Caco-2 (cell line): ENCODE measurements at places on chromosomes 3 and 15.
A peak's percentile ranks its signal among the peaks of the same experiment; 100 is the strongest.

DNA sequence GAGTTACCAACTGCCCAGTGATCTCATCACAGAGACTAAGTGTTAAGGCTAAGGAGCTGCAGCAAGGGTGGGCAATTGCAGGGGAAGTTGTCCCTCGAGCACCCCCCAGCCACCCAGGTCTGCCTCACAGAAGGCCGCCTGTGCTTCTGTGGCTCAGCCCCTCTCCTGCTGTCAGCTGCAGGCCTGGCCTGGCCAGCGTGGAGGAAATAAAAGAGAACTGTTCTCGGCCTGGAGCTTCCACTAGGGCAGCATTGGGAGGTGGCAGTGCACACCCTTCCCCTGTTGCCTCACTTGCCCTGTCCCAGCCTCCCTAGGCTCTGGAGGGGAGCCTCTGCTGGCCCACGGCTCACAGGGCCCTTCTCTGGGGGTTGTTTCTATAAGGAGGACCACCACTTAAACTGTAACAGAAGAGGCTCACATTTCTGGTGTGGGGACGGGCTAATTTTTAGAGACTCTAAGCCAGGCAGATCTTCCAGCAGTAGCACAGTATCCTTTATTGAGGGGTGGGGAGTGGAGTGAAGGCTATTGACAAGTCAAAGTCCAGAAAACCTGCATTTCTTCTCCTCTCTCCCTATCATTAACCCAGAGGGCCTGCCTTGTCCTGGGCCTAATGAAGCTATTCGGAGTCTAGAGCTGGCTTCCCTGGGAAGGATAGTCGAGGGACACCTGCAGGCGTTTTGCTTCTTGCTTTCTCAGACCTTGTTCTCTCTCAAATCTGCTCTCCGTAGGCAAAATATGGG is 75.6 kb upstream of the ADPGK start:
- H3K27me3 ChIP-seq = no peaks in the 10 kb centered on the region
- DNase-seq = no peak
- H3K27ac ChIP-seq = no peak overlapping the region
- H3K4me1 ChIP-seq = no peaks in the 10 kb centered on the region
- no peaks in the 10 kb centered on the region for H3K36me3 ChIP-seq
- H3K4me3 ChIP-seq = no peak overlapping the region

GRCh38 chr15:51759557-51760070 is 8.2 kb downstream of the TMOD2 start:
- no peaks in the 10 kb centered on the region for H3K27me3 ChIP-seq
- no peak overlapping the region for H3K27ac ChIP-seq
- no peaks in the 10 kb centered on the region for H3K36me3 ChIP-seq
- no peak overlapping the region for H3K4me3 ChIP-seq
- DNase-seq = no peak

DNA sequence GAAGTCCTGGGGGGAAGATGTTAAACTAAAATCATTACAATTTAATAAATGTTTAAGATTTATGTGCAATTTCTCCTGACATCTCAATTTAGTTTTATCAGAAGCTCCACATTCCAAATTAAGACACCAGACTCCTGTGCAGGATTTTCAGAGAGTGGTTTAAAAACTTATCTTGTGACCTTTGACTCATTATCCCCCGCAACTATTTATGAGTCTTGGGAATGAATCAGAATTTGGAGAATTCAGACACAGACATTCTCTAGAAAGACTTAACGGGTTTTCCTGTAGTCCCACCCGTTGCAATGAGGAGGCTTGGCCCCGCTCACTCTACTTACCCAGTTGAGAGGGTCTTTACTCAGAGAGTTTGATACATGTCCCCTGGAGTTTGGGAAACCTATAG is 7.1 kb downstream of the OR5K2 start:
- no peak overlapping the region for H3K4me3 ChIP-seq
- H3K27ac ChIP-seq = no peak overlapping the region

DNA sequence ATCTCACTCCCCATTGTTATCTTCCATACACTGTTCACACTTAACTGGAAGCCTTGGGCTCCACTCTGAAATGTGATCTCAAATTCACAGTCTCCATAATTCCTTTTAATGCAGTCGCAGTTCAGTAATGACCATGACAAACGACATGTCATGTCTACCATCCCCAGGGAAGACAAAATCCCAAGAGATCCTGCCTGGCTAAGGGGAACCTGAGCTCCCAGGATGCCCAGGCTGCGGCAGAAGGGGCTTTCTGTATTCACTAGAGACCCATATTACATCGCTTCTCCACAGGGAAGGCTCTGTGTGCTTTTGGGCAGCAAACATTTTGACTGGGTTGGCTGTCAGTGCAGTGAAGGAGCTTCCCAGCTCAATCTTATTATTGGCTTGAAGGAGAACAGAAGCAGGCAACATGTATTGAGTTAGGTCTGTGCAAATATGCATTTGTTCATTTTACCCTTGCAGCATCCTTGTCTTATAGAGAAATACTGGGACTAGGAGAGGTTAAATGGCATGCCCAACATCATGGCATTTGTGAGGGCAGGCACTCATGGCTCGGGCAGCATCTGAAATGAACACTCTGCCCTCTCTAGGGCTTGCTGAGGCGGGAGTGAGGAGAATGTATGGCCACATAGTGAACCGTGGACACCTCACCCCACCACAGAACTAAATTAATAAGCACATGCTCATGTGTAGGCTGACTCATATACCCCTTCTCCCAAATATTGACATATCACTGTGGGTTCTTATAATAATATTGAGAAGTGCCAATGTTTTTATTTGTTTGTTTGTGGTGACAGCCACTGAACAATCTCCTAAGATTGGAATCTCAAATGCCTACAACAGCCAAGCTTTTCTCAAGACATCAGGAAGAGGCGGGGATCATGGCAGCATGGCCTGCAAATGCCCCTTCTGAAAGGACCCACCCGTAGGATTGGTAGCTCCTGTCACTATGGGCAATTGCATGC is 141.6 kb upstream of the FOXB1 start:
- H3K4me3 ChIP-seq = no peak overlapping the region
- no peak overlapping the region for H3K27ac ChIP-seq
- H3K27me3 ChIP-seq = no peaks in the 10 kb centered on the region
- DNase-seq = no peak
- no peaks in the 10 kb centered on the region for H3K36me3 ChIP-seq
- H3K4me1 ChIP-seq = no peaks in the 10 kb centered on the region

- no peak for DNase-seq
- H3K27me3 ChIP-seq = no peaks in the 10 kb centered on the region
- H3K4me3 ChIP-seq = no peak overlapping the region
- H3K27ac ChIP-seq = no peak overlapping the region
- no peaks in the 10 kb centered on the region; the same call in 1 of the 2 replicates for H3K4me1 ChIP-seq
Observed at GRCh38 chr3:187974871-187975271, 179.1 kb upstream of the LPP start.

DNA sequence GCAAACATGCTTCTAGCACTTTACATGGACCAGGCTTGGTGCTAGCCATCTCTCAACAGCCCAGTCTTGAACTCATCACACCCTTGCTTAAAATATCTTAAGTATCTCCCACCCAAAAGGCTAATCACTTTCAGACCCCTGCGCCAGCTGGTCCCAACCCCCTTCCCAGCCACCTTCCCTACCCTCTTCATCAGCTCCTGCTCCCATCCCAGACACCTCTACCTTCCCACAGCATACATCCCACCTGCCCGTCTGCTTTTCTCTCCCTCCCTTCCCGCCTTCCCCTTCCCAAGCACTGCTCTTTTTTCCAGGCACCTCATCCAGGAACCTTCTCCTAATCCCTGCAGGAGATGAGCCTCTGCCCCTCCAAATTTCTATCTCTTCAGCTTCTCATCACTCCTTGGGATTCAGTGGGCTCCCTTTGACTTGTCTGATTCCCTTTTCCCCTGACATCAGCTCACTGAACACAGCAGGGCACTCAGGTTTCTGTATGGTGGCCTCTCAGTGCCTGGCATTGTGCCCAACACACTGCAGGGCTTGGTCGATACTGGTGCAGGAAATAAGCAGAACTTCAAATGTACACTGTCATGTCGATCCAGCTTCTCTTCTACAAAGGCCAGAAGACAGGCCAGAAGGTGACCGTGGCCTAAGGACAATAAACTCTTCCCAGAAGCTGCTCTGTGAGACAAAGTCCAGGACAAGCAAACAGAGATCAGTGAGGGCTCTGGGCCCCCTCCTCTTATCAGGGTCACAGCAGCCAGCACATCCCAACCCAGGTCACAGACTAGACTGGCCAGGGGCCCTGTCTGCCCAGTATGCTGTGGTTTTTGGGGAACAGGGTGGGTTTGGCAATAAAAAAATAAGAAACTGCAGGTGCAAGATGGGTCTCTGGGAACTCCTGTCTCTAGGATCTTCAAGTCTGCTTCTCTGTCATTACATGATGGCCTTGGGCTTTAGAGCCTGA is 2.2 kb upstream of the ITIH1 start:
- peak; percentile 66 for DNase-seq
- H3K36me3 ChIP-seq = no peaks in the 10 kb centered on the region
- H3K27me3 ChIP-seq = no peaks in the 10 kb centered on the region
- H3K4me3 ChIP-seq = no peak overlapping the region
- peak overlapping the region; percentile 81 for H3K27ac ChIP-seq

GRCh38 chr3:12758025-12758781 is 856 bp downstream of the TMEM40 start:
- no peaks in the 10 kb centered on the region for H3K36me3 ChIP-seq
- H3K27ac ChIP-seq = no peak overlapping the region
- no peak for DNase-seq
- H3K4me1 ChIP-seq = peaks cover 28% of the 10 kb centered on the region

DNA sequence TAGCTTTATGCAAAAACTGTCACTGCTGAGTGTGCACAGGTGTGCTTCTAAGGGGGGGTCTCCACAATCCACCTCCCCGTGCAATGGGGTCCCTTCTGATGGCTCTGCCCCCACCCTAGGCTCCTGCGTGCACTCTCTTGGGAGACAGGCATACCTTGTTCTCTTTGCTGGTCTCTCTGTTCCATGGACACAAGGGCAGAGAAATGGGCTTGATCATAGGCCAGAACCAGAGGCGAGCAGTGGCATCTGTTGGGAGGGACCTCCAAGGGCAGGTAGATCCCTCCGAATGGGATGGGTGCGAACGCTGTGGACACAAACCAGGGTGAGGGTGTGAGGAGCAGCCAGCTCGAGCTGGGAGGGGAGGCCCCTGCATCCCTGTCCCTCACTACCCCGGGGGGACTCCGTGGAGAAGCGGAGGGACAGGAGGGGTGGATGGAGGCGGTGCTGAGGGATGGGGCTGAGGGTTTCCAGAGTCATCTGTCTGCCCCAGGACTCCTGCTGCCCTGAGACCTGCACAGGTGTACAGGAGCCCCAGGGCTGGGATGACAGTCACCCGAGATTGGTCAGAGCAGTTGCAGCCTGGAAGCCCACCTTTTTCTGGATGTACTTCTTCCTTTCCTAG is 175.0 kb downstream of the KLF13 start:
- no peak overlapping the region for H3K4me3 ChIP-seq
- H3K36me3 ChIP-seq = no peaks in the 10 kb centered on the region
- no peak for DNase-seq
- H3K27ac ChIP-seq = no peak overlapping the region
- no peaks in the 10 kb centered on the region for H3K4me1 ChIP-seq
- H3K27me3 ChIP-seq = no peaks in the 10 kb centered on the region

DNA sequence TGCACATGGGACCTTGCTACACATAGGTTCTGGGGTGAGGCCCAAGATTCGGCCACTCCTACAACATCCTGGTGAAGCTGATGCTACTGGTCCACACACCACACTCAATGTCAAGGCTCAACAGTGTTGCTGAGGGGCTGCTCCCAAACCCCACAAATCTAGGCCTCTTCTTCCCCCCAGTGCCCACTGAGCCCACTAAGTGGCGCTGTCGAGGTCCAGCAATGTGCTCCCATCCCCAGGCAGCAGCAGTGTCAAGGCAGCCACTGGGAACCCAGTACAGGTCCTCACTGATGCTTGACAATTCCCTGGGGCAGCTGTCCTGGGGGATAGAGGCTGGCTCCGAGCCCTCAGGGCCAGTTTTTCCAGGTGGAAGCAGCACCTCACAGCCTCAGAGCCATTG is 21.5 kb downstream of the SCN5A start:
- H3K27ac ChIP-seq = no peak overlapping the region
- H3K4me1 ChIP-seq = no peaks in the 10 kb centered on the region
- DNase-seq = peak; percentile 36
- no peak overlapping the region for H3K4me3 ChIP-seq

DNA sequence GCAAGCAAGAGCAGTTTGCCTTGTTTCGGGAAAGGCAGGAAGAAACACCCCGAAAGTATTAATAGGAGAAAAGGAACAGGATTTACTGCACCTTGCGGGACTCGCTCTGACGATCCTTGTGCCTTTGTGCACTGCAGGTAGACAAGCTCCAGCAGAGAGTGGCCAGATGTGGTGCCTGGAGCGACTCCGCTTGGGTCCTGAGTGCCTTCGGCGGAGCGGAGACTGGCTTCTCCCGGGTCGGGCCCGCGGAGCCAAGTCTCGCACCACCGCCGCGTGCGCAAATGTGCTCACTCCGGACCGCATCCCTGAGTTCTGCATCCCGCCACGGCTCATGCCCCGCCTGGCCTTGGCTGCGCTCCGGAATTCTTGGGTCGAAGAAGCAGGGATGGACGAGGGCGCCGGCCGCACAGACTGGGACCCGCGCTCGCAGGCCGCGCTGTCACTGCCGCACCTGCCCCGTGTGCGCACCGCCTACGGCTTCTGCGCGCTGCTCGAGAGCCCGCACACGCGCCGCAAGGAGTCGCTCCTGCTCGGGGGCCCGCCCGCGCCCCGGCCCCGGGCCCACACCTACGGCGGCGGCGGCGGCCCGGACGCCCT is 769 bp downstream of the C2CD4A start:
- peak; percentile 44 for DNase-seq
- peak overlapping the region; percentile 38 for H3K4me3 ChIP-seq
- H3K27me3 ChIP-seq = no peaks in the 10 kb centered on the region

DNA sequence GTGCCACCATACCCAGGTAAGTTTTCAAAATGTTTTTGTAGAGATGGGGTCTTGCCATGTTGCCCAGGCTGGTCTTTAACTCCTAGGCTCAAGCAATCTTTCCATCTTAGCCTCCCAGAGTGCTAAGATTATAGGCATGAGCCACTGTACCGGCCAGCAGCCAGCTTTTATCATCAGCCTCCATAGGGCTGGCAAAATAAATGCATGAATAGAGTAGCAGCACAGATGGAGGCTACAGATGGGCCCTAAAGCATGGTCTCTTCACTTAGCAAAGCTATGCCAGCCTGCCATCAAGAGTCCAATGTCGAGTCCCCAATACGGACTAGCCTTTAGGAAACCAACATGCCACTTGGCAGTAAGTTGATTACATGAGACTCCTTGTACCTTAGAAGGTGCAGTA is 63.8 kb downstream of the CNTN3 start:
- DNase-seq = no peak
- no peaks in the 10 kb centered on the region for H3K4me1 ChIP-seq
- H3K4me3 ChIP-seq = no peak overlapping the region
- no peaks in the 10 kb centered on the region for H3K36me3 ChIP-seq
- H3K27me3 ChIP-seq = no peaks in the 10 kb centered on the region
